HT-29 (cell line): ENCODE measurements at places on chromosomes 4 and X. TPM values are rescaled to one million over a fixed set of nuclear protein-coding genes. Genes with fewer than 3 reads are reported as not detected.

Gene TBCK
- total RNA-seq = 11.1 and 16.2 TPM in 2 replicates

Gene MAGEB18
- total RNA-seq = not detected in 2 replicates

Gene BTK
- not detected in 2 replicates for total RNA-seq

Gene PDE6B
- not detected in 2 replicates for total RNA-seq

Gene CLDN34
- total RNA-seq = not detected in 2 replicates

Gene CCDC110
- total RNA-seq = not detected in 2 replicates

Gene MGST2
- 30.5 and 32.8 TPM in 2 replicates for total RNA-seq

GRCh38 chrX:141791856-141792255 is 46.3 kb upstream of the MAGEC3 start:
- no peak for DNase-seq

DNA sequence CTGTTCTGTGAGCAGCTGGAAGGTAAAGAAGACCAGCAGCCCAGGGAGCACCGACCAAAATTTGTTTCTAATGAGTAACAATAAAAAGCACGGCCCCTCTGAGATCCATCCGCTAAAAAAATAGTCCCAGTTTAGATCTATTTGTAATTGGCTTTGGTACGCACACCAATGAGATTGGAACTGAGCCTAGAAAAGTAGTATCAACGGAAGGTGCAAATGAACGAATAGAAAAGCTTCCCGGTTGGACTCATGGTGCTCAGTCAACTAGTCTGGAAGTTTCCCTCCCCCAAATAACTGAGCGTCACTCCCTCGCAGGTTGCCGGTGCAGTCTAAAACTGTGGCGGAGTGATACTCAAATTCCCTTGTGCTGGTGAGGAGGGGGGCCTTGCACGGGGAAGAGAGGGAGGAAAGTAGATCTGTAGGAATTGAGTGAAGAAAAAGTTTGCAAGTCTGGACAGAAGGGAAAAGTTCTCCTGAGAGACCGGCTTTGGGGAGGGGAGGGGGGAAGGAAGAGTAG is at the start of gene COL4A5:
Gene COL4A5 (plus strand): TSS at position 413 of the 517 bp plus-strand sequence. CDS start 288 bp downstream, outside the sequence.
- DNase-seq = no peak

- no peak for DNase-seq
Observed at GRCh38 chr4:110071466-110071865, 126.9 kb downstream of the ELOVL6 start.

GRCh38 chr4:181863856-181864255 is 379.3 kb upstream of the TENM3 start:
- DNase-seq = no peak

- DNase-seq = peak; percentile 7
Observed at GRCh38 chr4:69831646-69832325, 28.2 kb downstream of the SULT1E1 start.

- DNase-seq = no peak
Observed at GRCh38 chr4:44872246-44872645, 145.9 kb upstream of the GNPDA2 start.

DNA sequence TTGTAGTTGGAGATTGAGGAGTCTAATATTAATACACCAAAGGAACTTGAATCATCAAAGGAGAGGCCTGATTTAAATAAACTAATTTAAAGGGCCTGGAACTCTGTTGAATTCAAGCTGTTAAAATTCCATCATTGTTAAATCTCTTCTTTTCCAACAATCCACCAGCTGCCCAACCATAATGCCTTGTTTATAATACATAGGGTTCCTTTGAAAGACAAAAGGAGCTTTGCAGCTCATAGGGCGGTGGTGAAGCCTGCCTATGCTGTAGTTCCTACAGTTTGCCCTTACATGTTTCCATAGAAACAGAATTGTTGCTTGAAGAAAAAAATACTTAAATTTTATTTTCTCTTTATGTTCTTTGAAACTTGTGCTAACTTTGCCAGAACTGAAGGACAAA is 102.8 kb downstream of the GLUD2 start:
- DNase-seq = no peak

GRCh38 chr4:27714073-27714472 is 853.4 kb downstream of the STIM2 start:
- DNase-seq = peak; percentile 15

GRCh38 chr4:159071969-159072765 is 30.7 kb upstream of the RAPGEF2 start:
- no peak for DNase-seq

- peak; percentile 82 for DNase-seq
Observed at GRCh38 chr4:102449751-102450352, 51.3 kb upstream of the NFKB1 start.

DNA sequence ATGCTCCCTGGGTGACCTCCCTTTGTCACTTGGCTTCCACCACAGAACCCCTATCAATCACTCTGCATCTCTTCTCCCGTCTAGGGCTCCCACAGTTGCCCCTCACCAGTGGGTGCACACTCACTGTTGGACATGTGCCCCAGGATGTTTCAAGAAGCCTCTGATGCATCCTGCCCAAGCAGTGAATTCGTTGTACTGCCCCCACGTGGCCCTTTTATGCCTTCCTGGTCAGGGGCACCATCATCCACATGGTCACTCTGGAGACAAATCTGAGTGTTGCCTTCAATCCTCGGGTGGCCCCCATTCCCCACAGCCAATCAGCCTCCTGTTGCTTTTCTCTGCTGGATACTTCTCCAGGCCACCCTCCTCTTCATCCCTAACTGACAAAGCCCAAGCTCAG is 12.2 kb downstream of the ITIH6 start:
- peak; percentile 15 for DNase-seq

DNA sequence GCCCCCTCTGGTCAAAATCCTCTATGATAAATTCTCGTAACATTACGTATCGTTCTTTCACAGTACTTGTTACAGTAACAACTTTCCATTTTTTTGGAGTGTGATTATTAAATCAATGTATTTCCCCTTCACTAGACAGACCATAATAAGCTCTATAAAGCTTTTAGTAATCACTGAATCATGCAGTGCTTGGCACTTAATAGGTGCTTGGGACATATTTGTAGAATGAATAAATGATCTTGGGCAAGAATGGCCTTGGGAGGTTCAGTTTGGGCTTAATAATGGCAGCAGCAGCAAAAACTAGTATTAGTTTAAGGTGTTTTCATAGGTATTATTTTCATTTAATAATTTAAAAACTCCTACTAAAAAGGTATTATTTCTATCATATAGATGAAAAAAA is 33.4 kb upstream of the SFRP2 start:
- DNase-seq = no peak

DNA sequence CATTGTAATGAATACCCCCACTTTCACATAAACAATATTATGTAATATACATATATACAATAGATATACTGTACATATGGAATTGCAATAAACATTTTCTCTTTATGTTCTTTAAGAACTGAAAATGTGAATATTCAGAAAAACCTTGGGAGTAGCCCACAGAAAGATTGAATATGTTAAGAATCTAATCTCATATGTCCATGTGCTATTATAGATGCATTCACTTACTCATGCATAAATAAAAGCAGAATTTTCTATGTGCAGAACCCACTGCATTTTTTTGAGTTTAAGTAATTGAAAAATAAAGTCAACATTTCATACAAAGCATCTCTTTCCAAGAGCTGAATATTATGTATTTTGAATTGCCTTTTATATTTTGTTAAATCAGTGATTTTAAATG is 902.3 kb downstream of the PCDH19 start:
- DNase-seq = no peak

DNA sequence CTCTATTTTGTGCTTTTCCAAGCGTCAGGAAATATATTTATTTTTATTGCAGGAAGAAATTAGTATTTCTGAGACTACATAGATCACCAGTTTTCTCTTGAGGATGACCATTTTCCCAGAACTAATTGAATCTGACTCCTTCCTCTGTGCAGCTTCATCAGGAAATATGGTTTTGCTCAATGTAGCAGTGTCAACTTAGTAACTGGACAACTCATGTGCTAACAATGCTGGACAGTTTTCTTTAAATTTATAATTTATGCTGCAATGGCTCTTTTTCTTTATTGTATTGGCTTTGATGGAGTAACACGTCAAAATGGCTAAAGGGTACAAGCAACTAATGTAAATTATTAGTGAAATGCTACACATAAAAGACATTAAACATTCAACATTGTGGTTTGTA is 531.5 kb downstream of the ANKRD50 start:
- no peak for DNase-seq
